ENCODE measurements at places on chromosomes 12 and 14. TPM values are rescaled to one million over a fixed set of nuclear protein-coding genes. Genes with fewer than 3 reads are reported as not detected.

- DNase-seq, result peak; percentile 60
These were observed 10.2 kb downstream of the OR6S1 start for GRCh38 chr14:20631023-20631879.

DNA sequence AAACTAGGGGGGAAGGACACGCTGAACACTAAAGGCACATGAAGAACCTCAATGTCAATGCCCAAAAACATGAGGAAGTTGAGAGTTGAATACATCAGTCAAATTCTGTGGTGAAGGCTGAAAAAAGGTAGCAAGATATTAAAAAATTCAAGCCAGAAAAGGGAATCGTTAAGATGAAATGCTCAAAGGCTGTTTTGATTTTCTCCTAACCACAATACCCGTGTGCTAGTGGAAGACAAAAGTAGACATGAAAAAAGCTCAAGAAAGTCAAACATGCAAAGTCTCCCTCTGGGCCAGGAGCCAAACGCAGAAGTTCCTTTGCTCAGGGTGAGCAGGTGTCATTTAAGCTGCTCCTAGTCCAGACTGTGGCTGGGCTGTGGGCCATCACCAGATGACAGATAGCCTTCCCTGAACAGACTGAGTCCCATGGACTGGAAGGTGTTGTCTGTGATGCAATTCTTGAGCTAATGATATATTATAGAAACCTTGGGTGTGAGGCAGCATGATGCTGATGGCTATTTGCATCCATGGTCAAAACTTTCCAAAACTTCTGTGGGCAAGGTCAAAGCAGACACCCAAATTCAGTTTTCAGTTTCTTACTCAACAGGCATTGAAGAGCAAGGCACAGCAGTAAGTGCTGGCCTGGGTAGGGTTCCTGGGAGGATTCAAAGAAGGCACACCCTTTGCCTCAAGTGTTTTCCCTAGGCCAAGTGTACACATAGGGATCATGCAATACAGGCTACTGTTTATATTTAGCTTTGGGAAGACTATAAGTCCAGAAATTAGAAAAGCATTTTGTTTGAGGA is 81.6 kb downstream of the MYRFL start:
- DNase-seq, result no peak

GRCh38 chr12:52618866-52619265 is 507 bp upstream of the KRT73 start:
- DNase-seq, result no peak

DNA sequence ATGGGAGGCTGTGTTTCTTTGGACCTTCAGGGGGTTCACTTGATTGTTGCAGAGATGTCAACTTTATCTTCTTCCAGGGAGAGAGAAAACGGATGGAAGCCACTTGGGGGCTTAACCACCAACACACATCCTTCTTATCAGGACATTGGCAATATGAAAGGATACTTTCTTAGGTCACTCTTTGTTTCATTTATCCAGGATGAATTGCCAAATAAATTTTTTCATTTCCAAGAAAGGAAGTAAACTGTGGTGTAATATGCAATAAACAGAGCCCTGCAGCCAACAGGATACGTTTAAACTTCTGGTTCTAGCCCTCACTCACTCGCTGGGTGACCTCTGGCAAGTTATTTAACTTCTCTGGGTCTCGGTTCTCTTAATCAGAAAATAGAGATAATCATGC is 77.8 kb downstream of the CCDC60 start:
- DNase-seq, result no peak

DNA sequence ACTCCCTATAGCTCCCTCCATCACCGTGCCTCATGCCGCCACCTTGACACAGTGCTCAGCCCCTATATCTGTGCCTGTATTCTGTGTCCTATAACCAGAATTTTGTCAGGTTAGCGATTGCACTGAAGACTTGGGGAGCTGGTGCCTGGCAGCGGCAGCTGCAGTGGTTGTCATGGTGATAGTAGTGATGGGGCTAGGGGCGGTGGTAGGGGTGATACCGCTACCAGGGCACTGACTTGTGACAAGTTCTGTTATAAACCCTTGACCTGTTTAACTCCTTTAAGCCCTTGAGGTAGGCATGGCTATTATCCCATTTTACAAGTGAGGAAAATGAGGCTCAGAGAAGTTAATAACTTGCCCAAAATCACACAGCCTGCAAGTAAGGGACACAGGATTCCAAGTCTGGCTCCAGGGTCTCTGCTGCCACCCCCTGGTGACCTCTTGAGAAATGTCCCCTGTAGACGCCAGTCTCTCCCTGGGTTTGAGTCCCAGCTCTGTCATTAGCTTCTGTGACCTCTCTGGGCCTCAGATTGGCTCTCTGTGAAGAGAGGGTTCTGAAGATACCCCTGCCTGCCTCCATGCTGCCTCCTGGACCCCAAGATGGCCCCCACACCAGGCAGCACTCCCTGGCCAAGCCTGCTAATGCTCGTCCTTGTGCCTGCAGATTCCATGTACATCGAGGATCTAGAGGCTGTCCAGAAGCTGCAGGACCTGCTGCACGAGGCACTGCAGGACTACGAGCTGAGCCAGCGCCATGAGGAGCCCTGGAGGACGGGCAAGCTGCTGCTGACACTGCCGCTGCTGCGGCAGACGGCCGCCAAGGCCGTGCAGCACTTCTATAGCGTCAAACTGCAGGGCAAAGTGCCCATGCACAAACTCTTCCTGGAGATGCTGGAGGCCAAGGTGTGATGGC is 121.9 kb downstream of the ESRRB start:
- DNase-seq, result no peak

DNA sequence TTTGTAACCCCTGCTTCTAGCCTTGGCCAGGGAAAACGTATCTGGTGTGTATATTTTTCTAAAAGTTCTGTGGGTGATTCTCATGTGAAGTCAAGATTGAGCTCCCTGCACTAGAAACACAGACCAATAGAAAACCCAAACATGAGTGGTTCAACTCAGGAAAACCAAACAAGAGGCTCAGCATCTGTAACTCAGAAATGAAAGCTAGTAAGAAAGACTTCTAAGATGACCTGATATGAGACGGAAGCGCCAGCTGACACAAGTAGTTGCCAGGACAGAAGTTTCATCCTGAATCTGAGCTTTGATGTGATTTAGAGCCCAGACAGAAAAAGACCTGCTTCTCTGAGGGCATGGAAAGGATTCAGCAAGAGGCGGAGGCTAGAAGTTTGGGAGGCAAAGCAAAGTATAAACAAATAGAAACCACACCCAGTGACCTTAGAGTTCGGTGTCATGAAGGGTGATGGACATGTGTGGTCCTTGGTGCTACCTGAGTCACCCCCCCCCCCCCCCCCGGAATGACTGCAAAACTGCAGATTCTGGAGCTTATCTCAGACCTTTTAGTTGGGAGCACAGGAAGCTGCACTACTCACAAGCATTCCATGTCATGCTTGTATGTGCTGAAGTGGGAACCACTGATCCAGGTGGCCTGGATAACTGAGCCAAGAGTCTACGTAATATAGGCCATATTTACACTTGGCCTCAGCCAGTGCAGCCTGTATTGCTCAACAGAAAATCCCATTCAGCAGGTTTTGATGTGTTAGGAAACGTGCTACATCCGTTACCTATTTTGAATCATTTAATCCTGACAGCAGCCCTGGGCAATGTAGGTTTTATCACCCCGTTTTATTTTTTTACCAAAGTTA is 191.3 kb downstream of the ANO6 start:
- DNase-seq, result no peak

- no peak for DNase-seq
These were observed 22.2 kb downstream of the SLC41A2 start for GRCh38 chr12:104935886-104936285.

- DNase-seq, result no peak
These were observed 253.8 kb downstream of the BCAT1 start for GRCh38 chr12:24695103-24695502.

DNA sequence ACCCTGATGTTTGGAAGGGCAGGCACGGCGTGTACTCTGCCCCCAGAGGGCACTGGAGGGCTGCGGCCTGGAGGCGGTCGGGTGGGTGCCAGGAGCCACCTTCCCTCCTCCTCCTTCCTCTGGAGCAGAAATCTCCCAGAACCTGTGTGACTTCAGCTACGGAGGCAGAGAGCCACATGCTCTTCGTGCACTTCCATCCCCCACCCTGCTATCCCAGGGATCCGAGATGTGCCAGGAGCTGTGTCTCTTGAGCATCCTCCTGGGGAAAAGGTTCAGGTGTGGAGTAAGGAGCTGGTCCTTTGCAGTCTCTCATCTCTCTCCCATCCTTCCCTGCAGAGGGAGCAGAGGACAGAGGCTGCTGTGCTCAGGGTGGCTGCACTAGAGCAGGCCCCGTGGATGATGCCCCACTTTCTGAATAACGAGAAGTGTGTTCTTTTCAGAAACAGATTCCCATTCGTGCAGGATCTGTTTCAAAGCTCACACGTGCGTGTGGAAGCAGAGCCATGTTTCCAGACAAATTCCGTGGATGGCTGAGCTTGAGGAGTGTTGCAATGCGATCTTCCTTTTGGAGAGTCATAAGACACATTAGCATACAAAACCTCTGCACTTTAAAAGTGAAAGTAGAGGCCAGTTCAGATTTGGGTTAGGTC is 162.9 kb downstream of the ADGRD1 start:
- DNase-seq, result no peak

DNA sequence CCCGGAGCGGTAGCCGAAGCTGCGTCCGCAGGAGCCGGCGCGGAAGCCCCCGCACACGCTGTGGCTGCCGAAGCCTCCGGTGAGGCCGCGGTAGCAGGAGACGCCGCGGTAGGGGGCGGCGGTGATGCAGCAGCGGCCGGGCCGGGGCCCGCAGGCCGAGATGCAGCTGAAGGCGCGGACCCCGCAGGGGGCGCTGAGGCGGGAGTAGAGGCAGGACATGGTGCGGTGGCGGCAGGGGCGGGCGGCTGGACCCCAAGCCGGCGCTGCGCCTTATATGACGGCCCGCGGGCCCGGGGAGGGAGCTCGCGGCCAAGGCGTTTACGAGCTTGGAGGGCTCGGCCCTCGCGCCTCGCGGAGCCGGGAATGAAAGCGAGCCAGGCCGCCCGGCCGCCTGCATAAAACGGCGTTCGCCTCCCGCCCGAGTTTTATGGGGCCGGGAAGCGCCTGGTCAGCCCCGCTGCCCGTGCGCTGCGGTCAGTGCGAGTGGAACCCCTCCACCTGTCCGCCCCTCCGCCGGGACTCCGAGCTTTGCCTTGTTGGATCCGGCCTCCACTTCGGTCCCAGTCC is 16.0 kb upstream of the KRT86 start:
- DNase-seq, result no peak

DNA sequence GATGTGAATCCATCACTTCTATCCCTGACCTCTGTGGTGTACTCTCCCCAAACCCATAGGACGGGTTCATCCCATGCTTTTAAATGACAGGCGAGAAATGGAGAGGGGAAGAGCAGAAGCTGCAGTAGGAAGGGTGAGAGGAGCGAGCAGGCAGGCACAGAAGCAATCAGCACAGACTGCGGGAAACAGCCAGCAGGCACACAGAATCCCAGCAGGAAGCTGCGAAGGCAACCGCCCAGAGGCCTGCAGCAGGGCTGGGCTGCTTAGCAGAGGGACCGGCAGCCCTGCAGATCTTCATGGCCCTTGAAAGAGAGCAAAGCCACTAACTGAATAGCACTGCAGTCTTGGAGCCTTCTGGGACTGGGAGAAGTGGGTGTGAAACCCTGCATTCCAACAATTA is 287.0 kb upstream of the FKBP4 start:
- DNase-seq, result no peak

DNA sequence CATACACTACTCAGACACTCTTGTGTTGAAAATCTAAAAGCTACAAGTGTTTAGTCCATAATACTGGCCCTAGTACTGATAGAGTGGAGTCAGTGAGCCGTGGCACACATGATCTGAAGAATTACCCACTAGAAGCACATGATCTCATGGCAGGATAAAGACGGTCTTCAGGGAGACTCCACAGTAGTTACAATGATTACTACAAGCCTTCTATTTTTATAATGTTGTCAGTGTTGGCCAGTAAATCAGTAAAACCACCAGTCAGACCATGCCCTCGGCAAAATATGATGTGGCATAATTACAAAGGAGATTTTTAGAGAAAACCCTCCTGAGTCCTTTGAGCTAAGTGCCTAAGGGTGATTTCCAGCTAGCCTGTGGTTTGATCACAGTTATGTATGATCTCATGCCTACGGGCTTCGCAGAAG is 114.9 kb downstream of the PDZRN4 start:
- DNase-seq, result no peak

GRCh38 chr14:50020799-50021198 is 95.6 kb downstream of the VCPKMT start:
- DNase-seq, result no peak

GRCh38 chr12:39401459-39401858 is 41.5 kb downstream of the KIF21A start:
- no peak for DNase-seq

DNA sequence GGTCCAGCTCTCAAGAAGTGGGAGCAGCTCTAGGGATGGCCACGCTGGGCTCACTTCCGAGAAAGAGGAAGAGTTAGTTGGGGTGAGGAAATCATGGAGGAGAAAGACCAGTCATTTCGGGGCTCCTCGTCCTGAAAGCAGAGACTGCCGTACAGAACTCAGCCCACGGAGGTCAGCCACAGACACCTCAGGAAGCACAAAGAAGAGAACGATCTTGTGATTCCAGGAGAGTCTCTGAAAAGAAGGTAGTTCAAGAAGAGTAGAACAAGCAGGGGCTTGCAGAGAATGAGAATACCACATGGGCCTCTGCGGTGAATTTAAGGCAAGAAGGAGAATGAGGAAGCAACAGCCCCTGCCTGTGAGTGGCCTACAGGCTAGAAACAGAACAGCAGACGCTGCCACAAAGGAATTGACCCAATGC is 311.9 kb downstream of the CACNA1C start:
- DNase-seq, result no peak

KLHDC1 gene
- 0.52 TPM for total RNA-seq

ISCA2 gene
- 21.1 TPM for total RNA-seq

NR1H4 gene
- not detected for total RNA-seq
